ENCODE measurements at places on chromosomes 12 and 14.

GRCh38 chr14:98229656-98230366 is 1042.2 kb downstream of the BCL11B start:
- DNase-seq, result peak; percentile 18

GRCh38 chr14:59175404-59175803 is 13.1 kb upstream of the DAAM1 start:
- no peak for DNase-seq

DNA sequence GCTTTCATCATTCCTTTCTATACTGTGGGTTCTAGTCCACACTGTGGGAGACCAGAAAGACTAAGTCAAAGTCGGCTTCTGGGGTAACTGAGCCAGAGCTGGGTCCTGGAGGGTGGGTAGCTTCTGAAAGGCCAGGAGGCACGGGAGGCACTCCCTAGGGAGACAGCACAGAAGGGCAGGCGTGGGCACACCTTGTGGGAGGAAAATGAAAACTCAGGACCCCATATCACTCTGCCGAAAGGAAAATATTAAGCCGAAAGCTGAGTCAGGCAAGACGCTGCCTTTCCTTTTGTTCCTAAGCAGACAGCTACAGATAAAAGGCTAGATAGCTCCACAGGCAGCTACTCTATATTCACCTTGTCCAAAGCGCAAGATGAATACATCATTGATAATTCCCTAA is 20.7 kb downstream of the ANO2 start:
- DNase-seq, result no peak

GRCh38 chr12:79019672-79020071 is 155.1 kb downstream of the SYT1 start:
- no peak for DNase-seq

- DNase-seq, result peak; percentile 6
These were observed 87.8 kb downstream of the FLRT2 start for GRCh38 chr14:85617791-85618190.

DNA sequence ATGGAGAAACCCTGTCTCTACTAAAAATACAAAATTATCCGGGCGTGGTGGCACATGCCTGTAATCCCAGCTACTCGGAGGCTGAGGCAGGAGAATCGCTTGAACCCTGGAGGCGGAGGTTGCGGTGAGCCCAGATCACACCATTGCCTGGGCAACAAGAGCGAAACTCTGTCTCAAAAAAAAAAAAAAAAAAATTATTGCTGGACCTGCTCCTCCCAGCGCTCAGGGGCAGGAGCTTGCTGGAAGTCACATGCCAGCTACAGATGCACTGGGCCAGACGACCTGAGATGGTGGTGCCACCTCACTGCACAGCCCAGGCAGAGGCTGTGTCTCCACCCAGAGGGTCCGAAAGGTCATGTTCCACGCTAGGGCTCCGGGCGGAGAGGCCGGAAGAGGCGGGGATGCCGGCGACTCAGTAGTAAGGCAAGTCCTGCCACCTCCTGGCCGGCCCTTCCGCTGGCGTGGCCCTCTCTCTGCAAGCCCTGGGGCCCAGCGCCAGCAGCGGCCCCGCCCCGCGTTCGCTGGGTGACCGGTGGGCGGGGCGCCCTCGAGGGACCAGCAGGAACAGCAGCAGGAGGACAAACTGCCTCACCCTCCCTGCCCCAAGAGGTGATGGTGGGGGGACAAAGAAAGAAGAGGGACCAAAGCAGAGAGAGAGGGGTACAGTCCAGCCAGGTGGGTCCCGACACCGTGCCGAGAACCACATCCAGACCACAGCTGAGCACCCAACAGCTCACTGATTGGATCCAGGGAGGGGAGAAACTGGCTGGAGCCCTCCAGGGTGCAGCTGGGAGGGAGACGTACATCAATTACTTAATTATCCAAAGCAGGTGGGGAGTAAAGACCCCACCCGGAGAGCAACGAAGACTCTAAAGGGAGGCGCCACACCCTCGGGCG is 3.6 kb upstream of the RHOF start:
- peak; percentile 41 for DNase-seq
